ENCODE measurements at places on chromosomes 11 and 22.

DNA sequence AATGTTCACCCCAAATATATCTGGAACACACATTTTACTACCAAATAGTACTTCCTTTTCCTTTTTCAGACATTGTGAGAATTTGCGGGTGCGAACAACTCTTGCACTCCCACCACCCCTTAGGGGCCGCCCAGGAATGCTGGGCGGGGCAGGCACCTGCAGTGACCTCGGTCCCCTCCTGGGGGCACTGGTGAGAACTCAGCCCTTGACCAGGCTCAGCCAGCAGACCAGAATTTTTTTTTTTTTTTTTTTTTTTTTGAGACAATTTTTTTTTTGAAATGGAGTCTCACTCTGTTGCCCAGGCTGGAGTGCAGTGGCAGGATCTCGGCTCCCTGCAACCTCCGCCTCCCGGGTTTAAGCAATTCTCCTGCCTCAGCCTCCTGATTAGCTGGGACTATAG is 75.8 kb downstream of the ARHGAP8 start:
- no peak for DNase-seq

DNA sequence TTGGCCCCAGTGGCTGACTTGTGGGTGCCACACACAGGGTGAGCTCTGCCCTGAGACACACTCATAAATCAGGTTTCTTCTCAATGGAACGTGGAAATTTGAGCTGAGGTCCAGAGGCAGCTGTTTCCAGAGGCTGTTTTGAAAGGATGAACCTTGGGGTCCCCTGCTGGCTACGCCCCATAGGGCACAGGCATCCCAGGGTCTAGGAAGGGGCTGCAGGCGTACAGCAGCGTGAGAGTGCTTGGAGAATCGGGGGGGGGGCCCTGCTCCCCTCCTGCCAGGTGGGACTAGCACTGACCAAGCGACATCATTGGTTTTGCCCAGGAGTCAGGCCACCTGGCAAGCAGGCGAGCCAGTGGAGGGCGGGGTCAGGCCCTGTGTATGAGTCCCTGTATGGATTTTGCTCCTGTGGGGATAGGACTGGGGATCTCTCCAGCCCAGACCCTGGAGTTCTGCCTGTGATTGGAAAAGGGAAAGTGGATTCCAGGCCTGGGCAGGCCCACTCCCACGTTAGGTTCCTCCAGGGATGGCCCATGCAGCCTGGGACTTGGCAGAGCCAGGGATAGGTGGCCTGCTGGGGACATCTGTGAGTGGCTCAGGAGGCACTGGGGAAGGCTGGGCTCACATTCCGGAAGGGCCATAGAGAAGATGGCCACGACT is 61.0 kb downstream of the FBXO7 start:
- no peak for DNase-seq

GRCh38 chr11:109121173-109121932 is 300.6 kb upstream of the C11orf87 start:
- DNase-seq, result no peak

DNA sequence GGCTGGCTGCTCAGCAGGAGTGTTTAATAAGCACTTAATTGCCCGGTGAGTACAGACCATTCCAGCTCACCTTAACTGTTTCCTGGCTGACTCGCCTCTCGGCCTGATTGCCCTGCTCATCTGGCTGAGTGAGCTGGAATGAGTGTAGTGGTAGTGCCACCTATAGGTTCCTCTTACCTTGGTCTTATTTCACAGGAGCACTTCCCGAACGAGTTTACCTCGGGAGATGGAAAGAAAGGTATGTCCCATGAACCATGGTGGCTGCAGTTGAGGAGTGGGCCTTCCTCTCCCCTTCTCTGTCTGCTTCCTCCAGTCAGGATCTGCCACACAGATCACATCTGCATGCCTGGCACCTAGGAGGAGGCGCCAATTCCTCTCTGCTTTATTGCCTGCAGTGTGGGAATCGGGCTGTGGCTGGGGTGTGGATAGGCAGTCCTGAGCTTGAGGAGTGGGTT is 26.7 kb downstream of the UPB1 start:
- DNase-seq, result peak; percentile 40

DNA sequence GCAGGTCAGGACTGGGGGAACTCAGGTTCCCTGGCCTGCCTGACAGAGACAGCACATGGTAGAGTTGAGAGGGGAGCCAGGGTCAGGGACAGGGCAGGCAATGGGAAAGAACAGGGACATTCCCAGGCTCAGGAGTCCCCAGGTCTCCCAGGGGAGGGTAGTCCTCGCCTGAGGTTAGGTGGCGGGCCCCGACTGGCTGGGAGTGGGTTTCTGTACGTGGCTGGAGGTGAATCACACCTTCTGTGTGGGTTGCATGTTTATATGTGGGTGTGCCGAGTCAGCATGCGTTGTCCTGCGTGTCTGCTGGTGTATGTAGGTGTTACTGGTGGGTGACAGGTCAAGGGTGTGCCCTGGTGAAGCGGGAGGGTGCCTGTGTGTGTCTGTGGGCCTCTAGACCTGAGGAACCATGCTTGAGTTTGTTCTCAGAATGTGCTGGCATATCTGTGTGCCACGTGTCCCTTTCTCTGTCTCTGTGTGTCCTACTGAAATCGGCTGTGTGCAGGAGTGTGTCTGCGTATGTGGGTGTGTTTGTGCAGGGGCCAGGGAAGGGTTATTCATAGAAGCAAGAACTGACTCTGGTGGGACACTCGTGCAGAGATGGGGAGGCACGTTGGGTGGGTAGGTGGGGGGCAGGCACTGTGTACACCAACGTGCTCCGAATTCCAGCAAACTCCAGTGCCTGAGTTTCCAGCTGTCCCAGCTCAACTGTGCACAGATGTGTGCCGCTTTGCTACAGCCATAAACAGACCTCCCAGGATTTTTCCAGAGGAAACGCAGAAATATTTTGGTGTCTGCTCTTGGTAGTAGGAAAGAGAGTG is 23.8 kb upstream of the OAF start:
- DNase-seq, result no peak
